CD8-positive, alpha-beta T cell (primary cell): ENCODE measurements at places on chromosomes 5 and 9.

DNA sequence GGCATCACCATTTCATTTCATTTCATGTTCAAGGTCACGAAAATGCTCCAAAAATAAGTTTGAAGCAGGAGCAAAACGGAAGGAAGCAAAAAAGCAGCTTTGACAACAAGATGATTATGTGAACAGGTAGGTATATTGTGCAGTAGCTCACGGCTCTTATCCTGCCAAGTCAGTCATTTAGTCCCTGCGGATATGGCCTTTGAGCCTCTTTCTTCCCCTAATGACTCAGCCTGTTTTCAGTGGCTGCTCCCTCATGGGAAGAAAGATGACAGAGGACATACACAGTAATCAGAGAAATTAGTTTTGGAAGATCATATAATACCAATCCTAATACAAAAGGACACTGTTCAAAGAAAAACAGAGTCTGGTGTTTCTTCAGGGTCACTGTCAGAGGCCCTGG lies 155.8 kb upstream of the GRAMD2B start:
- DNase-seq: no peak

- no peak for DNase-seq
These were observed 2371.7 kb upstream of the C9orf72 start for GRCh38 chr9:29945012-29945411.

- DNase-seq: no peak
These were observed 33.9 kb downstream of the PTBP3 start for GRCh38 chr9:112299514-112299913.

DNA sequence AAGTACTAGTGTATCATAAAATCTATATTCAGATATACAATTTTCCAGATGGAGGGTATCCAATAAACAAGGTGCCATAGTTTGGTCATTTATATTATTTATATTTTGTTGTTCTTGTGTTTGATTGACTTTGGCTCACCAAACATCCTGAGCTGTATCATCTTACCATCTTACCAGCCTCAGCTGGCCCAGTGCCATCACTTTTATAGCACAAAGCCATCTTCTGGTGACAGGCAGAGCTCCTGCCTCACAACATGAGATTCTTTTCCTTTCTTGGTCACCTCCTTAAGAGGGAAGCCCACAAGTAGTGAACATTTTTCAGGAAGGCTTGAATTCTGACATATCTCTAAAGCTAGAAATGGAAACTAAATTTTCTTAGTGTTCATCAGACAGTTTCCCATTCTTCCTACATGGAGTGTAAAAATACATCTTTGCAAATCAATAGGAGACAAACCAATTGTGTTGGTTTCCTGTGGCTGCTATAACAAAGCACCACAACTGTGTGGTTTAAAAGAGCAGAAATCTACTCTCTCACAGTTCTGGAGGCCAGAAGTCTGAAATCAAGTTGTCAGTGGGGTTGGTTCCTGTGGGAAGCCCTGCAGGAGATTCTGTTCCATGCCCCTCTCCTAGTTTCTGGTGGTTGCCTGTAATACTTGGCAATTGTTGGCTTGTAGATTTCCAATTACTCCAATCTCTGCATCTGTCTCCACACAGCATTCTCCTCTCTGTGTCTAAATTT lies 341.8 kb downstream of the MAN2A1 start:
- DNase-seq: peak; percentile 43

DNA sequence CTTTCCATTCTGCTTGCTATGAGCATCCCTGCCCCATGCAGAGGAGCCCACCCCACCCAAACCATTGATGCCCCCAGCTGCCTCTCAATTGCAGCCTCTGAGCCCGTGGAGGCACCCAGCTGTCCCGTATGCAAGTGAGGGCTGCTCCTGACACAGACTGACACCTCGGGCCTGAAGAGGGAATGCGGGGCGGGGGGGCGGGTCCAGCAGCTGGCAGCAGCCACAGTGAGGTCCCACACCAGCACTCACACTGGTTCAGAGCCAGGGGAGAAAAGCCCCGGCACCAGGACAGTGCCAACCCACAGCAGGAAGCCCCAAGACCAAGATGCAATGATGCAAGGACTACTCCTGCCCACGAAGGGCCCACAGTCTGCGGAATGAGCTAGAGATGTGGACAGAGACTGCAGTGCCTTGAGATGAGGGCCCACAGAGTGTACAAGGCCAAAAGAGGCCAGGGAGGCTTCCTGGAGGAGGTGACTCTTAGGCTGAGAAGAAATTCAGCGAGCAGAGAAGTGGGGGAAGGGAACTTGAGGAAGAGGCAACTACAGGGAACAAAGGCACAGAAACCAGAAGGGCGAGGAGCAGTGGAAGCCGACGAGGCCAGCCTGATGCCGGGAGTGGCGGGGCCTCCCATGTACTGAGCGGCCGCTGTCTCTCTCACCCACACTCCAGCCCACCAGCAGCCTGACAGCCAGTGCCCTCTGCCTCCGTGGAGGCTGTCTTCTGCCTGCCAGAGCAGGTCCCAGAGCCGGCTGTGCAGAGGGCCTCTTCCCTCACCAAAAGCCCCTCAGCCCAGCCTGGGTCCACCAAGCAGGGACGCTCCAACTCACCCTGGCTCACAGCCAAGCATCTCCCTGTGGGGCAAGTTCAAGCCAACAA lies 9.2 kb downstream of the EEIG1 start:
- peak; percentile 60 for DNase-seq

GRCh38 chr5:72121052-72121779 lies 13.9 kb downstream of the MAP1B start:
- no peak for DNase-seq

DNA sequence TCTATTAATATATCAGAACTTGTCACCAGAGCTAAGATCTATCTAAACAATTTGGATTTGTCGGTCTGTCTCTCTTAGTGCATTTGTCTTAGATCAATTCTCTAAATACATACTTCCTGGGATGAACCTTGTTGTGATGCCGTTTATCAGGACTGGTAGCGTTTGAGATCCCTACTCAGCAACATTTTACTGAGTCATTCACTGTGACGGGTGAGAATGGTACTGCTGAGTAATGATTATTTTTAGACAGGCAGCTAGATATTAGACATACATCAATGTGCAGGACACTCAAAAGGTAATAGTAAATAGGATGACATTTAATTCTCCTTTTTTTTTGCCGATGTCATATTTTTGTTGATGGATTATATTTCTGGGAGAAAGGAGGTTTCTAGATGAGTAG lies 209.0 kb downstream of the CSNK1G3 start:
- DNase-seq: no peak

DNA sequence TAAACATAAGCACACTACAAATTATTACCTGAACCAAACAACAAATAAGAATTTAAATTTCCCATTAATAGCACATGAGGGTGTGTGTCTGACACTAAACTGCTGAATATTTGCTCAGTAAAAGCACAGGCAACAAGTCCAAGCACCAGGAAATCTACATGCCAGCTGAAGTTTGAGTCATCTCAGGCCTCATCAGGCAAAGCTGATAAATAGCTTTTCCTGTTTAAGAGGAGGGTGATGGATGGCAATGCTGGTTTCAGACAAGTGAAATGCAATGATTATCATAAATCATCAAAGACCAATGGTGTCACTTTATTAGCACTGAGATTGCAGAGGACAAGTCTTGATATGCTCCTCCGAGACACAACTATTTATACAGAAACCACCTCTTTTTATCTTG lies 1668.0 kb upstream of the C9orf72 start:
- no peak for DNase-seq

- no peak for DNase-seq
These were observed 311.9 kb upstream of the PANK3 start for GRCh38 chr5:168890816-168891812.

DNA sequence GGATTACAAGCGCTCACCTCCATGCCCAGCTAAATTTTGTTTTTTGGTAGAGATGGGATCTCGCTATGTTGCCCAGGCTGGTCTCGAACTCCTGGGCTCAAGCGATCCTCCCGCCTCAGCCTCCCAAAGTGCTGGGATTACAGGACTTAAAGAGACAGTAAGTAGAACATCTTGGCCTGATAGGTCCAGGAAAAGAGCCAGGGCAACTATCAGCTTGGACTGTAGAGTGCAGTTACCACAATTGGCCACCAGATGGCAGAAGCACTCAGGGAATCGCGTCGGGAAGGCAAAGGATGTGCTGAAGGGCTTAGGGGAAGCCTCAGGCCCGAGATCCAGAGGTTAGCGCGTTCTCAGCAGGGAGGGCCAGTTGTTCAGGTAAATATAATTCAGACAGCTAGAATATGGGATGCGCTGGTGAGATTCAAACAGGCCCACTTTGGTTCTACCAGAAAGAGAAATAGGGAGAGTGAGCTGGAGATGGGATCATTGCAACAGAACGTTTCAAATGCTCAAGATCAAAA lies 21.5 kb downstream of the C9orf57 start:
- peak; percentile 70 for DNase-seq

- DNase-seq: peak; percentile 81
These were observed 597 bp downstream of the NFIL3 start for GRCh38 chr9:91422758-91423711.

- no peak for DNase-seq
These were observed 360.6 kb downstream of the EFNA5 start for GRCh38 chr5:107310181-107310580.

DNA sequence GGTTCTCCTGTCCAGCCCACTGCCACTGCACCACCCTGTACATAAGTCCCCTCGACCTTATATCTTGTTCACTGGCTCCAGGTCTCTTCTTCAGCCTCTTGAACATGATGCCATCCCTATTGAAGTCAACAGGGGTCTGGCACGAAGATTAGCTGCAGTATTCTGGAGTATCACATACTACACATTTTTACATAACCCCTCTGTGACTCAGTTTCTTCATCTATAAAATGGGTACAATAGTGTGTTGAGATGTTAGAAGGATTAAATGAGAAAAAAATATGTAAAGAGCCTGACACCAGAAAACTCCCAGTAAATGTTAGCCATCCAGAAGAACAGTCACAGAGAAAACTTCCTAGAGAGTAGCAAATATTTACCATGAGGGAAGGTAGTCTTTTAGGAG lies 98.9 kb downstream of the PIK3R1 start:
- no peak for DNase-seq

DNA sequence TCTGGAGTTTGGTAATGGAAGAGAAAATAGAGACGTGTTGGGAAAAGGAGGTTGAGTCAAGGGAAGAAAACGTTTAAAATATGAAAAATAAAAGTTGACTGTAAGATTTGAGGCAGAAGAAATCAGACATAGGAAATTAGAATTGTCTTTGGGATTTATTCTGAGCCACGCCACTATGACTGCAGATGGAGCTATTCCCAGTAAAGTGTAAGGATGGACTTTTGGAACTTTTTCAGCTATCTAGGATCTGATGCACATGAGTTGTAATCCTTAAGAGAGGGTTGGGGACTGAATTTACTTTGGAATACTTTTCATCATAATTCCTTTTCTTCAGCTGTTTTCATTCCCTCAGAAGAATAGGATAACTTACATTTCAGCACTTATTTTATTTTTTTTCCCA lies 336.7 kb downstream of the FAM170A start:
- no peak for DNase-seq

- no peak for DNase-seq
These were observed 26.5 kb upstream of the ABO start for GRCh38 chr9:133301253-133302230.

GRCh38 chr5:157157293-157157891 lies 8.7 kb downstream of the GARIN3 start:
- DNase-seq: no peak
